ENCODE measurements at places on chromosomes 12 and 14.

DNA sequence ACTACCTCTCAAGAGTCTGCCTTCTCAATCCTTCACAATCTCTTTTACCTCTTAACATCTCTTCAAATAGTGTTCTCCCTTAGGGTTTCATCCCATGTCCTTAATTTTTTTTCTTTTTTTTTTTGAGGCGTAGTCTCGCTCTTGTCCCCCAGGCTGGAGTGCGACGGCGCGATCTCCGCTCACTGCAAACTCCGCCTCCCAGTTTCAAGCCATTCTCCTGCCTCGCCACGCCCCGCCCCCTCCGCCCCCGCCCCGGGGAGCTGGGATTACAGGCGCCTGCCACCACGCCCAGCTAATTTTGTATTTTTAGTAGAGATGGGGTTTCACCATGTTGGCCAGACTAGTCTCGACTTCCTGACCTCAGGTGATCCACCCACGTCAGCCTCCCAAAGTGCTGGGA is 7.0 kb upstream of the BCAT1 start:
- no peak for DNase-seq

- peak; percentile 72 for DNase-seq
Measured at GRCh38 chr12:31322801-31323207, 3.1 kb downstream of the SINHCAF start.

DNA sequence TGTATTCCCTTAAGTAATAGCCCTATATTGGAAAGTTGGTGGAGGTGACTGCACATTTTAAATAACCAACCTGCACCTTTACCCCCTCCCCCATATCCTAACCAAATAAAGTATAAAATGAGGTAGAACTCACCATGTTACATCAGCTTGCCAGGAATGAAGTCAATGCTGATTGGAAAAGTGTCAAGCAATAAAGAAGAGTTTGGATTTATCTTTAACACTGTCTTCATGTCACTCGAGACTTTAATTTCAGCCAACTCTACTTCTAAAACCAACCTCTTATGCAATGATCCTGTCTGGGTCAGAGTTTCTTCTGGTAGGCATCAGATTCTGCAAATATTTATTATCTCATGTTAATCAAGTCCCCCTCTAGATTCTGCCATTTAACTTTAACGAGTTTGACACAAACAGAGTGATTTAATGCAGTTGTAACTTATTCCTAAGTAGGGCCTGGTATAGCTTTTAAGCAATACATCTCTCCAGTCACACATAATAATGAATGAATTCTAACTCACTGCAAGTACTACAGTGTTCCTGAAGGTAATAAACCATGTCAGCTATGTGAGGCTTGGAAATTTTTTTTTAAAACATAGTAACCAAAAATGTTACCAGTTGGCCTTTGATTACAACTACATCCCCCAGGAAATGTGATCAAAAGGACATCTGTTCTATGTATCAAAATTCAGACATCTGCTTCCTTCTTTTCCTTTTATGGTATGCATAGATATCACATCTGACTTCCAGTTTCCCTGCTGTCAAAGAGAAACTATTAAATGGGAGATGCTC is 98.7 kb downstream of the ERGIC2 start:
- no peak for DNase-seq

DNA sequence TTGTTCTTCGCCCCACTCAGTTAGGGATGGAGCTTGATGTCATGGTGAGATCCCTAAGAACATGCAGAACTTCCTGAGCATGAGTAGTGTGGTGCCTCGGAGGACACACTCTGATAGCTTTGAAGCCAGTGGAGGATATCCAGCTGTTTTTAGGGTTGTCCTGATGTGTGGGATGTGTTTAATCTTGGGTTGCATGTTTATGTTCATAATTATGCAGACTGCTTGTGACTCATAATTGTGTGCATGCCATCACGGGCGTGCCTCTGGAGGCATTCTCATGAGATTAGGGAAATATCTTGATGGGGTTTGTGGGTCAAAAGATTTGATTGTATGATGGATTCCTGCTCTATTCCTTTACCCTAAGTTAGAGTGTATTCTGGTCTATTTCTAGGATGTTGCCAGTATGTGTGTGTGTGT is 267.4 kb upstream of the PELI2 start:
- DNase-seq: peak; percentile 67

- no peak for DNase-seq
Measured at GRCh38 chr12:22574921-22575320, 30.6 kb upstream of the C2CD5 start.

GRCh38 chr12:120358412-120359100 is 10.4 kb downstream of the MSI1 start:
- DNase-seq: no peak

Measured in EL (cell line).